ENCODE measurements at places on chromosomes 13 and 19. TPM values are rescaled to one million over a fixed set of nuclear protein-coding genes. Genes with fewer than 3 reads are reported as not detected.
A peak's percentile ranks its signal among the peaks of the same experiment; 100 is the strongest.

- DNase-seq: no peak
These were observed 792.6 kb upstream of the GPC6 start for GRCh38 chr13:92433963-92434362.

DNA sequence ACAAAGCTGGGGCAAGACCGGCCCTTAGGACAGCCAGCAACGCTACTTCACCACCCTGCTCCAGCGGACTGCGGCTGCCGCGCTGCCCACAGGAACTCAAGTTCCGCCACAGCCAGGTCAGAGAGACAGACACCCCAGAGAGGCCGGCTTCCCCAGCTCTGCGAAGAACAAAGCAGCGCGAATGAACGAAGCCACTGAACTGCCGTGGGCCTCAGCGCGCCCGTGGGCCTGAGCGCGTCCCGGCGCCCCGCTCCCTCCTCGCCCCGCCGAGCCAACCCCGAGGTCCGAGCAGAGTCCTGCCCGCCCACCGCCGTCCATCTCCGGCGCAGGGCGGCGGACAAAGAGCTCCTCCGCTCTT, 158.4 kb downstream of the RNF17 start:
- DNase-seq: peak; percentile 25

MZT1 gene
- 24.8 TPM for total RNA-seq

GRCh38 chr13:31053091-31053490, 108.6 kb downstream of the HSPH1 start:
- DNase-seq: no peak

- peak; percentile 43 for DNase-seq
These were observed 4.7 kb upstream of the PRMT1 start for GRCh38 chr19:49672131-49672919.

FSD1 gene
- 12.5 TPM for total RNA-seq

DNA sequence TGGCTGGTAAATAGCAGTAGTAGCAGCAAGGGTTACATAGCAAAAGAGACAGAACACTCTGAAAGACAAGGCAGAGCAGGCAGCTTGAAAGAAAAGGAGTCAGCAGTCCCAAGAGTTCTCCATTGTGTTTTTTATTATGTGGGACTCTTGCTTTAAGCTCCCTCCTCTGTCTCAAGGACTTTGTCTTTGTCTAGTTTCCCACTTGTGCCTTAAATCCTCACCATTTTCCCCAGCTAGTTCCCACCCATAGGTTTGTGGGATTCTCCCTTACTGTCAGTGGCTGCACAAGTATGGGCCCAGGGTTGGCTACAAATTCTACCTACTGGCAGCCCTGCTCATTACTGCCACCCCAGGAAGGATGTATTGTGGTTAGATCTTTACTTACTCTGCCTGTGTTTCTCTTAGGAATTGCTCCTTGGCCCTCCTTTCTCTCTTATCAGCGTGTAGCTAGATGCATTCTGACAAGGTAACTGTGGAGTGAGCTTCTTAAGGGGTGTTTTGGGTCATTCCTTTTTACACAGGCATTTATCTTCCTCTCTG, 413.4 kb upstream of the PCDH9 start:
- DNase-seq: no peak

IGLON5 gene
- not detected for total RNA-seq

- DNase-seq: peak; percentile 45
These were observed 9.6 kb downstream of the STARD13 start for GRCh38 chr13:33275916-33276315.
